Sigmoid colon (tissue), 7 donors: ENCODE measurements at places on chromosomes 1 and 21. TPM values are rescaled to one million over a fixed set of nuclear protein-coding genes. Genes with fewer than 3 reads are reported as not detected.
A peak's percentile ranks its signal among the peaks of the same experiment; 100 is the strongest.

DNA sequence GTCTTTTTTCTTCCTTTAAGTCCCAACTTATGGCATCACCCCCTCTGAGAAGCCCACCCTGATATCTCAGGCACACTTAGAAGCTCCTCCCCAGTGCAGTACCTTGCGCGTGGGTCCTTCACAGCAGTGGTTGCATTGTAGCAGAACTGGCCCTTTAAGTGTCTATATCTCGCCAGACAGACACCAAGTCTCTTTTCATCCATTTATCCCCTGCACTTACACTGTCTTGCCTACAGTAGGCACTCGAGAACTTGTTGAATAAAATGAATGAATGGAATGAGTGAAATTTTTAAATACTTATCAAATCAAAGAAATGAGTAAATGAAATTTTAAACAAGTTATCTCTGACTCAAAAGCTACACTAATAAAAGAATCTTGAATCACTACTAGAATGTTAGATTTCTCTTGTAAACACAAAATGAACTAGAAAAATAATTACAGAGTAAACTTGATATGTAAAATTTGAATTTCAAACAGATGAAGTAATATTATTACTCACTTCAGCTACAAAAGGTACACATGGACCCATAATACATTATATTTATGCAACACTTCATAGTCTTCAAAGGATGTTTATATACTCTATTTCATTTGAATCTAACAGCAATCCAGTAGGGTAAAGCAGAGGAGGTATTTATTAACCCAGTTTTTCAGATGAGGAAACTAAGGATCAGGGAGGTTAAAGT, 54.7 kb upstream of the MAN1A2 start:
- H3K4me3 ChIP-seq = no peak overlapping the region
- DNase-seq = no peak
- no peaks in the 10 kb centered on the region for H3K27me3 ChIP-seq
- H3K4me1 ChIP-seq = no peaks in the 10 kb centered on the region

DNA sequence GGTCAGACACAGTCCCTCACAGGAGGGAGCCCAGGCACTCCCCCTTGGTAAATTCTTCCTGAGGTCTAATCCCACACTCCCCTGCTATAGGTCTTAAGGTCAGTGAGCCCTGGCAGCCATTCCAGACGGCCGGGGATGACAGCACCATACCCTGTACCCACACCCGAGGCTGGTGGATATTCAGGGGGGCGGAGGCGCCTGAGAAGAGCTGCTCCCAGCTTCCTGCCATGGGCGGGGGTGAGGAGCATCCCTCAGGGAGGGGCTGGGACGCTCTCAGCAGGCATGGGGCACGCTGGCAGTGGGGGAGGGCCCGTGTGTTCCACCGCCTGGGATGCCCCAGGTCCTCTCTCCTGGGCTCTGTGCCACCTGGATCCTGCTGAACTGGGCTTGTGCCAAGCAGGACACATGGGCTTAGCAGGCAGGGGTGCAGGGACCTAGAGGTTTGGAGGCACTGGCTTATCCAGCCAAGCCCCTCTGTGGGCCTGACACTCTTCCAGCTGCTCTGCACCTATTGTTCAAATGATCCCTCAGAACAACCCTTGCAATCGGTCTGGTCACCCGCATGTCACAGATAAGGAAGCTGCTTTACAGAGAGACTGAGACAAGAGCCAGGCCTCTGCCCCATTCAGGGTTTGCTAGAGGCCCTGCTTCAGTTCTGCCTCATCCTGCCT, 5.7 kb upstream of the ADGRB2 start:
- H3K27me3 ChIP-seq = peaks cover 23% of the 10 kb centered on the region
- no peak for DNase-seq
- peaks cover 14% of the 10 kb centered on the region for H3K4me1 ChIP-seq

The SEC16B gene
- 5.8 TPM for total RNA-seq

- H3K4me1 ChIP-seq = no peaks in the 10 kb centered on the region
- H3K4me3 ChIP-seq = no peak overlapping the region
- no peak for DNase-seq
- no peak overlapping the region for H3K27ac ChIP-seq
Observed at GRCh38 chr1:42429603-42430002, 26.2 kb downstream of the ZMYND12 start.

The OR10Z1 gene
- total RNA-seq = not detected

The OR2T29 gene
- total RNA-seq = not detected

The SMCP gene
- not detected for total RNA-seq

DNA sequence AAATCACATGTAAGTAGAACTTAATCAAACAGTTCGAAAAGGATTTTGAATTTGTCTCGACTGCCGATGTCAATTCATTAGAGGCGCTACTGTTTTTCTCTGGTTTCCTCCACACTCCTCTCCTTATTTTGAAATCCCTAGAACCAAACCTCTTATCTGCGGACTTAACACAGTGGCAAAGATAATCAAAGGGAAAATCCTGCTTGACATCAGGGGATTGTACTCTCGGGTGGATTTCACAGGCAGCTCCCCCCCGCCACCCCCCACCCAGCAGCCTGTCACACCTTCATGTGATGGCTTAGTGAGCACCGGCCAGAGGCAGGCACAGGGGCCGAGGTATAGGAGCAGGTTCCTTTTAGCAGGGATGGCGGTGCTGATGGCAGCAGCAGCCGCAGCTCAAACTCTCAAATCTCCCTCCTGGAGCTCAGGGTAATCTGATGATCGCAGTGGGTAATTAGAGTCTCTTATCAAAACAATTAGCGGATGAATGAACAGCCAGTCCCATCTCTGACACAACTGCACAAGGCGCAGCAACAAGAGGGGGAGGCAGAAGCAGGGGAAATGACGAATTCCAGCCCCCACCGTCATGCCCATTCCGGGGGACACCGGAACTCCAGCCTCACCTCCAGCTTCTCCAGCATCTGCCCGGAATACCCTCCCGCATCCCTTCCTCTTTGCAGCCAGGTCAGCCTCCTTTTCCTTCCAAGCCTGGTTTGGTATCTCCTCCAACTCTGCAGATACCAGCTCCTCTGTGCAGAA, 80.3 kb downstream of the SSBP3 start:
- H3K4me1 ChIP-seq = peaks cover 86% of the 10 kb centered on the region
- H3K27me3 ChIP-seq = no peaks in the 10 kb centered on the region
- peak overlapping the region; percentile 74 for H3K27ac ChIP-seq
- no peaks in the 10 kb centered on the region for H3K36me3 ChIP-seq

GRCh38 chr1:48470950-48471690, 884 bp downstream of the SPATA6 start:
- no peaks in the 10 kb centered on the region for H3K36me3 ChIP-seq
- H3K4me3 ChIP-seq = peak overlapping the region; percentile 70
- H3K27ac ChIP-seq = peak overlapping the region; percentile 96
- no peaks in the 10 kb centered on the region for H3K27me3 ChIP-seq

DNA sequence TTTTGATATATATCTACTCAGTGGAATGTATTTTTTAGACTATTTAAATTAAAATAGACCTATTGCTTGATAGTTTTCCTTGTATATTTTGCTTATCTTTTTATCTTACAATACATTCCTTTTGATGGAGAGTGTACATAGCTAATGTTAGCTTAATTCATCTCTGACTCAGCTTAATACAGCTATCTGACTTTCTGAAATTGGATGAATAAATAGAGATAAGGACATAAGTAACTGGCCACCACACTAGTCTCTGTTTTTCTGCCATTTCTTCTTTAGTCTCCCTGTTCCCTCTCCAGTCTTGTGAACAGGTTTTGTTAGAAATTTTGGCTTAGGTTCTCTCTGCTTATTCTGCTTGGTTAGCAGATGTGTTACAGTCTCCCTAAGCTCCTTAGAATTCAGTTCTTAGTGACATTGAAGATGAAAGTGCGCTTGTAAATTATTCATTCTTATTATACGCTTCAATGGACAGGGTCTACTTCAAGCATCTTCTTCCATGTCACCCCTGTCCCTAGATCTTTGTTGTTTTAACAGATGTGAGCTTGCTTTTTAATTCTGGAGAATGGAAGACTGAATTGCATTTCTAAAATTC, 59.6 kb downstream of the XPR1 start:
- no peak overlapping the region for H3K27ac ChIP-seq
- no peaks in the 10 kb centered on the region for H3K27me3 ChIP-seq
- no peak for DNase-seq
- peaks cover 9% of the 10 kb centered on the region for H3K4me1 ChIP-seq
- H3K4me3 ChIP-seq = no peak overlapping the region

GRCh38 chr1:19400875-19401534, 84.3 kb downstream of the CAPZB start:
- H3K27ac ChIP-seq = peak overlapping the region; percentile 94
- no peaks in the 10 kb centered on the region for H3K27me3 ChIP-seq

GRCh38 chr21:16079830-16080229, 350.0 kb downstream of the USP25 start:
- no peak overlapping the region for H3K27ac ChIP-seq
- DNase-seq = no peak
- no peaks in the 10 kb centered on the region for H3K4me1 ChIP-seq
- H3K36me3 ChIP-seq = no peaks in the 10 kb centered on the region
- H3K4me3 ChIP-seq = no peak overlapping the region
- no peaks in the 10 kb centered on the region for H3K27me3 ChIP-seq

The PM20D1 gene
- total RNA-seq = 0.36 TPM

The GPR37L1 gene
- total RNA-seq = 0.28 TPM
